ENCODE measurements at places on chromosomes 1 and 21.

GRCh38 chr21:34215501-34215900, 142.1 kb downstream of the MRPS6 start:
- H3K4me1 ChIP-seq = no peaks in the 10 kb centered on the region
- H3K27me3 ChIP-seq = no peaks in the 10 kb centered on the region
- no peak for DNase-seq
- H3K27ac ChIP-seq = no peak overlapping the region
- no peak overlapping the region for H3K4me3 ChIP-seq

GRCh38 chr1:47561523-47562007, 123.7 kb downstream of the FOXD2 start:
- H3K4me1 ChIP-seq = peaks cover 4% of the 10 kb centered on the region
- H3K27me3 ChIP-seq = peaks cover 6% of the 10 kb centered on the region
- DNase-seq = no peak
- H3K27ac ChIP-seq = no peak overlapping the region
- no peak overlapping the region for H3K4me3 ChIP-seq
- no peaks in the 10 kb centered on the region for H3K36me3 ChIP-seq

DNA sequence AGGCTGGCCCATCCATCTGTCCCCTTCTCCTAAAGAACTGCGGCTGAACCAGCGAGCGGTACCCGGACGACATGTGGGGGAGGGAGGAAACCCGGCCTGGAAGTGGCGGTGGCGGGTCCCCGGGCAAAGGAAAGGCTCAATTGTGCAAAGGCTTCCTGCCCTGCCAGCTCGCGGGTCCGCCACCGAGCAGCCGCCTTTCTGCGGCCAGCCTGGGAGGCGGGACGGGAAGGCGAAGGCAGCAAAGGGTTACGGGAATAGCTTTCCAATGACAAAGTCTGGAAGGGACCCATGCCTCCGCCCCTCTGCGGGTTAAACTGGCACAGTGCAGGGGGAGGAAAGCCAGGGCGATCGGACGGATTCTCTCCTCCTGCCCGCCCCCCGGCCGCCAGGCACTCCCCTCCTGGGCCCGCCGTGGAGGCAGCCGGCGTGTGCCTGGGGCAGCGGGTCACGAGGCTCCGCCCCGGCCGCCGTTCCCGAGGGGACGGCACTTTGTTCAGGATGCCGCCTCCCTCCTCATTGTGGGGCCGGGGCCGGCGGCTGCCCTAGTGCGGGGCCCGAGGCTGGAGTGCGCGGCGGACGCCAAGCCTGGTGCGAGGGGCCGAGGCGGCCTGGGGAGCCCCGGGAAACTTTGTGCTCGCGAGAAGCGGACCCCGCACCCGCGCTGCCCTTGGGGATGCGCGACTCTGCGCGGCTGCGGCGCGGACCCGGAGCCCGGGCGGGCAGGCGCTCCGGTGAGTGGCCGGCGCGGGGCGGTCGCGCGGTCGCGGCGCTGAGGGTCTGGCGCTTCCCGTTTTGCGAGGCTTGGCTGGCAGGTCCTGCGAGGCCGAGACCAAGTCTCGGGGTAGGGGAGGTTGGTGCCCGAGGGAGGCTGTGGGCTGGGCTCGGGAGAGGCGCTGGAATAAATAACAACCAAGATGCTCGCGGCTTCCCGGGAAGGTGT, at the start of gene NAV1:
NAV1 (plus strand) TSS at position 516 of the 940 bp plus-strand sequence. CDS start 83,758 bp downstream, outside the sequence.
- peak within 1 kb of the TSS; percentile 55 for H3K27ac ChIP-seq
- H3K4me1 ChIP-seq = peaks cover 22% of the 10 kb centered on the region
- no peaks in the 10 kb centered on the region for H3K36me3 ChIP-seq

GRCh38 chr21:25453524-25453923, 153.8 kb downstream of the MRPL39 start:
- no peaks in the 10 kb centered on the region for H3K36me3 ChIP-seq
- no peak overlapping the region for H3K4me3 ChIP-seq
- no peaks in the 10 kb centered on the region for H3K27me3 ChIP-seq
- no peak overlapping the region for H3K27ac ChIP-seq
- DNase-seq = no peak

DNA sequence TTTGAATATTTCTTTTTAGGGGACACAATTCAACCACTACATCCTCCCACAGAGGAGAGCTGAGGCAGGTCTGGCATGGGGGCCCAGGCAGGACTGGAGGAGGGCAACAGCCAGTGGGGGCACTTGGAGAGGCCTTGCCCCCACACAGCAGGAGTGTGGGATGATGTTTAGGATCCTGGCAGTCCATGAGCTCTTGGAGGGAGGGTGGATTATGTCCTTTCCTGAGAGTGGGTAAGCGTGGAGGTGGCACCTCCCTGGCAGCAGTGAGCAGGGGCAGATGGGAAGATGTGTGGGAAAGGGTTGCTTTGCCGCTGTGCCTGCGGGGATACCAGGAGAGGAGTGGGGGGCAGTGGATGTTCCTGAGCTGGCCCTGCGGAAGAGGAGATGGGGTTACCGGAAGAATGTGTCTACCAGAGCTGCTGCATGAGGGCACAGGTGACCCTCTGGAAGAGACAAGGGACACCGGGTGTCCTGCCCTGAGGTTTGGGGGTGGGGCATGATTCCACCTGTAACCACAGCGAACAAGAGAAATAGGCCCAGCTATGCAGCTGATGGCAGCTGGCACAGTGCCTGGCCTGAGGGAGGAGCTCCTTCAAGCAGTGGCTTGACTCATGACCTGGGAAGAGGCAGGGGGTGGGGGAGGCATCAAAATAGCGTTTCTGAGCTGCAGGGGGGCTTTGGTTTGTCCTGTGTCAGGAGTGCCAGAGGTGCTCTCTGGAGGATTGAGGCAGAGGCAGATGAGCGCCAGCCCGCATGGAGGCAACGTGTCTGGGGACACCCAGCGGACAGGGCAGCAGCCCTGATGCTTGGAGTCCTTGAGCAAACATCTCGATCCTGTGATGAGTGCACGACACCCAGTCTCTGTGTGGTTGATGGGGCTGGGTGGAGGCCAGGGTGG, 123.9 kb upstream of the TMPRSS2 start:
- no peaks in the 10 kb centered on the region for H3K27me3 ChIP-seq
- no peaks in the 10 kb centered on the region for H3K4me1 ChIP-seq
- H3K36me3 ChIP-seq = no peaks in the 10 kb centered on the region
- H3K4me3 ChIP-seq = no peak overlapping the region

All from spinal cord (tissue), 10 donors.